ENCODE measurements at places on chromosomes 16 and 17.

- no peak for DNase-seq
Observed at GRCh38 chr16:5015351-5015750, 18.4 kb downstream of the NAGPA start.

DNA sequence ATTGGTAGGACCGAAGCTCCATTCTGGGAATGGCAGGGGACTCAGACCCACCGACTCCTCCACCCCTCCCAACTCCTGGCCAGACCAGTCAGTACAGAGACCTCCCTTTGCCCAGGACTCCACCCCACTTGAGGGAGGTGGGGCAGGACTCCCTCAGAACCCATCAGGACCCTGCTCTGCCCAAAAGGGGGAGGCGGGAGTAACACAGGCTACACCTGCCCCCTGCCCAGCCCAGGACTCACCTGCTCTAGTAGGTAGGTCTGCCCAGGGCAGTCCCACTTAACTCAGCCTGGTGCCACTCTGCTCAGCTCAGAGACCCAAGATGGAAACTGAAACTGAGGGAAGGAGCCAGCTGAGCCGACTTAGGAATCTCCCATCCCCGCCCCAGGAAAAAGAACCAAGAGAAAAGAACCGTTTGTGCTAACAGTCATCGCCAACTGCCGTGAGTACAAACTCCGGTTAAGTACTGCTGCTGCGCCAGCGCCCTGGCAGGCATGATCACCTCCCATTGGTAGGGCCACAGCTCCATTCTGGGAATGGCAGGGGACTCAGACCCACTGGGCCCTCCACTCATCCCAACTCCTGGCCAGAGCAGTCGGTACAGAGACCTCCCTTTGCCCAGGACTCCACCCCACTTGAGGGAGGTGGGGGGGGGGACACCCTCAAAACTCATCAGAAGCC lies 503 bp downstream of the DHX58 start:
- DNase-seq = no peak

DNA sequence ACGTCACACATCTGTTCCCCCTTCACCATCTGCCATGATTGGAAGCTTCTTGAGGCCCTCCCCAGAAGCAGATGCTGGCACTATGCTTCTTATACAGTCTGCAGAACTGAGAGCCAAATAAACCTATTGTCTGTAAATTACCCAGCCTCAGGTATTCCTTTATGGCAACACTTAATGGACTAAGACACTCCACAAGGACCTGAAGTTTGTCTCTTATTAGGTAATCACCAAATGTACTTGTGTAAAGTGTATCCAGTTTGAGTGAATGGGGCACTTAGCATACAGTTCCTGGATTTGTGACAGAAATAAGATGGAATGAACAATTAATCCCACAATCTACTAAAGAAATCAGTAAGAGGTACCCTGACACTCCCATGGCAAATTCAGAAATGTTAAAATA lies 105.3 kb downstream of the SLC39A11 start:
- no peak for DNase-seq

DNA sequence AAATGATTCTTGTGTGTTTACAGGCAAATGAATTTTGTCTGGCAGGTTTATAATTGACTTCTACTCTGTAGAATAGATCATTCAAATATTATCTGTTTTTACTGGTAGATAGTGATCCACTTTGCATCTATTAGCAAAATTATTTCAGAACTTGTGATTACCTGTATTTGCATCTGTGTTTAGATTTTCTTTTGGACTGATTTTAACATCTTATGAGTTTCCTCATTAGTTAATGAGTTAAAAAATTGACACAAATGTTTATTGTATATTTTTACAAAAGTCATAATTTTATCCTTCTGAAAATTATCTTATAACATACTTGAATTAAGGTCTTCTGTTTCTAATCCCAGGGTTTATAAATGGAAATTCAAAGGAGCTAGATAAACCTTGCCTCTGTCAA lies 132.0 kb upstream of the KCNJ16 start:
- DNase-seq = no peak

DNA sequence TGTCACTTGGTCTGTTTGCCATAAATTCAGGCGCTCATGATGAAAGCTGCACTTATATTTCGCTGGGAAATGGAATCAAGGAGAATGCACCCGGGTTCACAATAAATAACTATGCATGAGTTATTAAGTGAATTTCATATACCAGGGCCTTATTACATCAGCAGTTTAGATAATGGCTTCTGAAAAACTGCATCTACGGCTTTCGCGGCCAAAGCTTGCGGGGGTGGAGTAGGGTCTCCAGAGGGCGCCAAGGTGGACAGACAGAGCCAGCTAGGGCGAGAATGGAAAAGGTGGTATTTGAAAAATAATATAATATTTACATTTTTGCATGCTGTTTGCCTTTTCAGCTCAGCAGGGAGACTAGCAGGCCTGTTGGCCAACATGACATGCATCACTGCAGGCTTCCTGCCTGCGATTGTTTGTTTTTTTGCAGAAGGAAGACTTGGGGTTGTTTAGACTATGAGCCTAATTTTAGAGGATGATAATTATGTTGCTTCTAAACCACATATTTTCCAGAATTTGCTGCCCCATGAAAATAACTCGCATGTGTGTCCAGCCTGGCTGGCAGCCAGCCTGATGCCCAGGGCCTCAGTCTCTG lies 173.8 kb upstream of the IRX3 start:
- no peak for DNase-seq

- DNase-seq = no peak
Observed at GRCh38 chr17:9363440-9364350, 211.9 kb downstream of the STX8 start.

GRCh38 chr16:84836234-84836647 lies 16.5 kb downstream of the CRISPLD2 start:
- DNase-seq = no peak

- no peak for DNase-seq
Observed at GRCh38 chr16:9612267-9612666, 520.8 kb downstream of the HAPSTR1 start.

- no peak for DNase-seq
Observed at GRCh38 chr16:74140557-74140956, 156.1 kb upstream of the PSMD7 start.

DNA sequence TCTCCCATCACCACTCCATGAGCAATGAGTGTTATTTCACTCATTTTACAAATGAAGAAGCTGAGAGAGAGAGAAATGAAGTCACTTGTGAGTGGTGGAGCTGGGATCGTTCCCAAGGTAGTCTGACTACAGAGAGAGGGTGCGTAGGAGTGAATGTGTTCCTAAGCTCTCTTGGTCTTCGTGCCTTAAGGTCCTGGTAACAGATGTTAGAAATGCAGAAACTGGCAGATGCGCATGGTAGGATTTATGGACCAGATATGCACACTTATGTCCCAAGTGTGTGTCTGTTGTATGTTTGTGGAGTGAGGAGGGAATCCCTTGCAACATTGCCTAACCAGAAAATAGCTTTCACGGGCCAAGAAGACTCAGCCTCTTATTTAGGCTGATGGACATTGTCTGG lies 93.2 kb upstream of the ZNF469 start:
- no peak for DNase-seq

GRCh38 chr16:22369221-22369811 lies 5.1 kb downstream of the CDR2 start:
- no peak for DNase-seq

DNA sequence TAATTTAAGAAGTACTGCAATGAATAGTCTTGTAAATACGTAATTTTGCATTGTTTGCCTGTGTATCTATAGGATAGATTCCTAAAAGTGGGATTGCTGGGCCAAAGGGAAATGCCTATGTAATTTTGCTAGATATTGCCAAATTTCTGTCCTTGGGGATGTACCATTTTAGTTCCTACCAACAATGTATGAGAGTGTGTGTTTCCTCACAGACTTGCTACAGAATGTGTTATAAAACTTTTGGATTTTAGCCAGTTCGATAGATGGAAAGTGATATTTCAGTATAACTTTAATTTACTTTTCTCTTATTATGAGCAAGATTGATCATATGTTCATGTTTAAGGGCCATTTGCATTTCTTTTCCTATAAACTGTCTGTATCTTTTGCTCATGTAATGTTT lies 8.3 kb downstream of the TANGO6 start:
- DNase-seq = no peak

Measured in activated CD4-positive, alpha-beta T cell treated with anti-CD3 and anti-CD28 coated beads for 24 hours (primary cell).